BJ (cell line): ENCODE measurements at places on chromosomes 11 and 22. TPM values are rescaled to one million over a fixed set of nuclear protein-coding genes. Genes with fewer than 3 reads are reported as not detected.

The NAV2 gene
- polyA plus RNA-seq, result 3.8 and 6.1 TPM in 2 replicates

The TSPAN18 gene
- polyA plus RNA-seq, result 0.20 and 0.55 TPM in 2 replicates

The SH3BP1 gene
- polyA plus RNA-seq, result 4.7 and 5.8 TPM in 2 replicates

The CHRNA10 gene
- 0.49 and 0.63 TPM in 2 replicates for polyA plus RNA-seq

The ANGPTL5 gene
- not detected in 2 replicates for polyA plus RNA-seq

DNA sequence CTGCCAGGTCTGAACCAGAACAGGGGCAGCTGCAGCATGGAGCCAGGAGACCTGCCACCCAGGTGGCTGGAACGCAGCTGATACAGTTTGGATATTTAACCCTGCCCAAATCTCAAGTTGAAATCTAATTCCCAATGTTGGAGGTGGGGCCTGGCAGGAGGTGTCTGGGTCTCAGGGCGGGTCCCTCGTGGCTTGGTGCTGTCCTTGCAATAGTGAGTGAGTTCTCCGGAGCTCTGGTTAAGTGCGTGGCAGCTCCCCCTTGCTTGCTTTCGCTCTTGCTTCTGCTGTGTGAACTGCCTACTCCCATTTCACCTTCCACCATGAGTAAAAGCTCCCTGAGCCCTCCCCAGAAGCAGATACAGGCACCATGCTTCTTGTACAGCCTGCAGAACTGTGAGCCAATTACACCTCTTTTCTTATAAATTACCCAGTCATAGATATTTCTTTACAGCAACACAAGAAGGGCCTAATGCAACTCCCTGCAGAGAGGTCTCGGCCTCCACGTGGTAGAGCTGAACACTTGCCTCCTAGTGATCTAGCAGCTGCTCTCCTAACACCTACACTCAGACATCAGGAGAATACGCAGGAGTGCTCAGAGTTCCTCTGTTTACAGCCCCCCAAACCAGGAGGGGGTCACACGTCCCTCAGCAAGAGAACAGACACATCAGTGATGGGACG is 203.7 kb downstream of the CTTN start:
- DNase-seq, result no peak

- DNase-seq, result no peak
These were observed 475.1 kb downstream of the NELL1 start for GRCh38 chr11:21144531-21144930.

GRCh38 chr11:27216270-27217149 is 146.5 kb downstream of the CCDC34 start:
- DNase-seq, result no peak

DNA sequence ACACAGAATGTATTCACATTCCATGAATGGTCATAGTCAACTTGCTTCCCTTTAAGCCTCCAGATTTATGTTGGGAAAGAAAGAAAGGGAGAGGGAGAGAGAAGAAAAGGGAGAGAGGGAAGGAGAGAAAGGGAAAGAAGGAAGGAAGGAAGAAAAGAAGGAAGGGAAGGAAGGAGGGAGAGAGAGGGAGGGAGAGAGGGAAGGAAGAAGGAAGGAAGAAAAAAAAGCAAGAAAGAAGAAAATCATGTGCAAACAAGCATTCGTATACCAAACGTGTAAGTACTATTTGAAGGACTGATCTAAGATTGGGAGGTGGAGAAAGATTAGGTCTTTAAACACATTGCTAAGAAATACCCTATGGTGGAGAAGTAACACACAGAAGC is 23.9 kb upstream of the ARHGAP20 start:
- DNase-seq, result no peak

DNA sequence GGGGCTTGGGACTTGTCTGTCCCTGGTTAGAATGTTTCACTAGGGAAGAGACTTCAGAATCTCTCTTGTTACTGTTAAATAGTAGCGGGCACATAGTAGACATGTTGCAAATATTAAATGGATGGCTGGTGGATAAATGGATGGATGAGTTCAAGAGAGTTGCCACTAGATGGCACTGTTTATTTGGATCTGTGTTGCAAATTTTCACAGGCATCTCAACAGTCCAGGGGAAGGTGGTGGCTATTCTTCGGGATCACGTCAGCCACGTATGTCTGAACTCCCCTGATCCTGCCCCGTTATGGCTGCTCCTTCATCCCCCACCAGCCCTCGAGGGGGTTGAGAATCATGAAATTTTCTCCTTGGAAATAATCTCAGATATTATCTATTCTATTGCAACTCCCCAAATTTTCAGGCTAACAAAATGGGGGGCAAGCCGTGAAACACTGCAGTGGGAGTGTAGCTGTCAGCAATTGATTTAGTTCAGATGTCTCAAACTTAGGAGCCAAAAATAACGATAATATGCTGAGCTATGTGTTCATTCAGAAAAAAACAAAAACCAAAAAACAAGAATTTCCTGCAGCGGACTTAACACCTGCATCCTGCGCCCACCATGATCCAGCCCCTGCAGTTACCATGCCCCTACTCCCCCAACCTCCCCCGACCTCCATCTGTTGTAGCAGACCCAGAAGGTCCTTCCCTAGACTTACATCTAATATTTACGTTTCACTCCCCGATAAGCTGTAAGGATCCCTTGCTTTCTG is 29.1 kb upstream of the BIRC3 start:
- no peak for DNase-seq

DNA sequence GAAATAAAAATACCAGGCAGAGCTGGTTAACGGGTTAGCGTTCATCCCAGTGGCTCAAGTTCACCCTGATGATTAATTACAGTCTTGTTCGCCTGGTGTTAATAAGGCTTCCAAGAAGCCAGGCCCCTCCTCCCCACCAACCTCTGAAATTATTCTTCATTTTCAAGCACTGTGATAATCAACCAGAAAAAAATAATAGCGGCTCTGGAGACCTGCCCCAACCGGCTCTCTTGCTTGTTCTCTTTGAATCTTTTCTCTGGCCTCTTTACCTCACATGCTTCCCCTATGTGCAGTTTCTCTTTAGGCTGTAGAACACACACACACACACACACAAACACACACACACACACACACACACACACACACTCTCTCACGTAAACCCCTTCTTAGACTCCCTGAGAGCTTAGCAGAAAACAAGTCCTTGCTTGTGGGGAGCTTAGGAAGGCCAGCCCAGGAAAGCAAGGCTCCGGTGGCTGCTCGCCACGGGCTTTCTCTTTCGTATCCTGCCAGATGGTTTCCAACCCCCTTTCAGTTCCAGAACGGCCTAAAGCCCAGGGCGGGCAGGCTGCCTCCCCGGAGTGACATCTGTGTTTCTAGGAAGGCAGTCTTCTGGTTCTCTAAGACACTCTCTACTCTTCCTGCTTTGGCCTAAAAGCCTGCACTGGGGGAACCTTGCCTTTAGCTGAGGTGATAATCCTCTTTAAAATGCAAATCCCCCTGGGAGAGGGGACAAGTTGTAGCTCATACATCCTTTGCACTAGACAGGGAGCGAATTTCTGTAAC is 106.4 kb upstream of the SESN3 start:
- DNase-seq, result no peak

- no peak for DNase-seq
These were observed 10.9 kb downstream of the VPS26B start for GRCh38 chr11:134235399-134235798.

DNA sequence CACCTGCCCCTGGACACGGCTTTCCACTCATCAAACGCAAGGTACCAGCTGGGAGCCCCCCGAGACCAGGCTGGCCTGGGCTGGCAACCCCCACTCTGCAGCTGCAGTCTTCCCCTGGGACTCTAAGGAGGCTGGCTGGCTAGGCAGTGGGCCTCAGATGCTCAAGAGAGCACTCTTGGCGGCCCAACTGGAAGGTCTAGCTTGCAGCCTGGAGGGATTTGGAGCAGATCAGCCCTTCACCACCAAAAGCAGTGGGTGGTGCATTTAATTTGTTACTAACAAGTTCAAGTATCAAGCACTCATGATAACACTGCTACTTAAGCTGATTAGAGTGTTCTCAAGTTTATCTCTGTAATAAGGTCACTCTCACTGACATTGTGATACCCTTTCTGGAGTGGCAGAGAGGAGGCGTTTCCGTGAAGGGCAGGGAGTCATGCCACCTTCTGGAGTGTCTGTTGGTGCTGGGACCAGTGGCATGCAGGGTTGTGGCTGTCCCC is 21.5 kb downstream of the C22orf23 start:
- no peak for DNase-seq

GRCh38 chr22:46088541-46089311 is 61.6 kb upstream of the PPARA start:
- no peak for DNase-seq

DNA sequence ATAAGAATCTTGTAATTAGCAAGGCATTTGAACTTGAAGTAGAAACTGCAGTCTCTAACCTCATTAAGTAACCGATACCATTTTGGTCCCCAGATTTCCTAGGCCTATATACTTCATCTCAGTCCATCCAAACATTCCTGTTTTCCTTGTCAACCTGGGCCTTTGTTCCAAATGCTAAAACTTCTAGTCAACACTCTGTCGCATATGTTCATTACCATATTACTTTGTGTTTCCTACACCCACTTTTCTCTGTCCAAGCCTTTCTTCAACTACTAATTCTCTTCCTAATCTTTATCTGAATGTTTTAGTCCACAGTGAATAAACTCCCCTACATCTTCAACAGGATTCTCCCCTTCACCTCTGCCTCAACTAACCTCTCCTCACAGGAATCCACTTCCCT is 31.4 kb downstream of the MTMR2 start:
- no peak for DNase-seq

DNA sequence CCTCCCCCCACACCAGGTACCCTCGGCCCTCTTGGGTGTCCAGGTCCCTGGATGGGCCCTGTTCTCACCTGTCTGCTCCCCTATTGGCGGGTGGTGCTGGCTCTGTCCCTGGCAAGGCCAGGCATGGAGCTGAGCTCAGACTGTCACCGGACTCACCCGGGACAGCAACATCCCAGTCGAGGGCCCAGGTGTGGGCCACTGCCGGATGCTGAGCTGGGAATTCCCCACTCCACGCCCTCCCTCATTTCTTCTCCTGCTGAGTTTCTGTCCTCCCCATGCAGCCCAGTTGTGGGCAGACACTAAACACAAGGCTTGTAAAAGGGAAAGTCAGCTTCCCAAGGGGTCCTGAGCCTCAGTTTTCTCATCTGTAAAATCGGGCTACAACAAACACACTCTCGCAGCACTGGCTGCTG is 2.0 kb upstream of the AP5B1 start:
- DNase-seq, result no peak

- DNase-seq, result no peak
These were observed 3.2 kb upstream of the AP1B1 start for GRCh38 chr22:29391546-29391945.

GRCh38 chr11:38046571-38047135 is 1448.6 kb upstream of the RAG2 start:
- no peak for DNase-seq

GRCh38 chr11:36376009-36376887 is 80.2 kb downstream of the PRR5L start:
- DNase-seq, result no peak

DNA sequence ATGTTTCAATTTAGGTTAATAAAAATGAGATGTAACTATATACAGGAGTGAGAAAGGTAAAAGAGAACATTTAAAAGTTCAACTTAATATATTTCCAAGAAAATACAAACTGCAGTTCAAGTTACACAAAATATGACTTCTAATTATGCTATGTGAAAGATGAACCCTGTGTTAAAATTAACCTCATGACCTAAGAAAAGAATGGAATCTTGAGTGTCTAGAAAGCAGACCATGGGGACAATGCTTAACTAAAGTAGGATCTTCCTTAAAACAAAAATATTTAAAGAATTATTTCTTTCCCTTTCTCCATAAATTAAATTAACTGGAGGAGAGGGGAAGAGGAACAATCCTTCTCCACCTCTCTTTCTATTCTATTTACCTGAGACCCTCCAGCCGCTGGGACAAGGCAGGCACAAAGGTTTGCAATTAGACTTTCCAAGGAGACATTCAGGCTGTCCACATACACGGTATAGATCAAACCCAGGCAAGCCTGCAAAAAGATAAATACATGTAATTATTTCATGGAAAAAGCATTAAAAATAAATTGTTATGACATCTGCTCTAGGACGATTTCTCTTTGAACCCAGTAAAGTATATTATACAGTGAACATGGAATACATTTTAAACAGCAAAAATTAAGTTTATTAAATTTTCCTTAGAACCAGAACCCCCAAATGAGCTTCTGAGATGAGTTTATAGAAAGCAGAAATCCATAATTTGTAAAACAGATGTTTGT is 264.5 kb downstream of the SBF2 start:
- no peak for DNase-seq

DNA sequence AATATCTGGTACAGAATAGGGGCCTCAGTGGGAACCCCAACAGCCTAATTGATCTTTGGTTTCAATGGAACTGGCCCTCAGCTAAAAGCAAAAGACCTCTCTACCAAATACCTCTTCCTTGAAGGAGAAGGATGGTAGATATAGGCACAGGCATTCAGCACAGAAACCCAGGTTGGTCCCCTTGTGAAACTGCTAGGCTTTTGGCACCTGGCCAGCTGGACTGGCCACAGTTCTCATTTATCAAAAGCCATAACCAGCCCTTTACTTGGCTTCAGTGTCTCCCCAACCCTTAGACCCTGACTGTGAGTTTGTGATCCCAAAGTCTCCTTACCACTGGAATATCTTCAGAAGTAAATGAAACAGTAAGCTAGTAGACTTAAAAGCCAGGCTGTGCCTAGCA is 152.9 kb downstream of the TENM4 start:
- no peak for DNase-seq

DNA sequence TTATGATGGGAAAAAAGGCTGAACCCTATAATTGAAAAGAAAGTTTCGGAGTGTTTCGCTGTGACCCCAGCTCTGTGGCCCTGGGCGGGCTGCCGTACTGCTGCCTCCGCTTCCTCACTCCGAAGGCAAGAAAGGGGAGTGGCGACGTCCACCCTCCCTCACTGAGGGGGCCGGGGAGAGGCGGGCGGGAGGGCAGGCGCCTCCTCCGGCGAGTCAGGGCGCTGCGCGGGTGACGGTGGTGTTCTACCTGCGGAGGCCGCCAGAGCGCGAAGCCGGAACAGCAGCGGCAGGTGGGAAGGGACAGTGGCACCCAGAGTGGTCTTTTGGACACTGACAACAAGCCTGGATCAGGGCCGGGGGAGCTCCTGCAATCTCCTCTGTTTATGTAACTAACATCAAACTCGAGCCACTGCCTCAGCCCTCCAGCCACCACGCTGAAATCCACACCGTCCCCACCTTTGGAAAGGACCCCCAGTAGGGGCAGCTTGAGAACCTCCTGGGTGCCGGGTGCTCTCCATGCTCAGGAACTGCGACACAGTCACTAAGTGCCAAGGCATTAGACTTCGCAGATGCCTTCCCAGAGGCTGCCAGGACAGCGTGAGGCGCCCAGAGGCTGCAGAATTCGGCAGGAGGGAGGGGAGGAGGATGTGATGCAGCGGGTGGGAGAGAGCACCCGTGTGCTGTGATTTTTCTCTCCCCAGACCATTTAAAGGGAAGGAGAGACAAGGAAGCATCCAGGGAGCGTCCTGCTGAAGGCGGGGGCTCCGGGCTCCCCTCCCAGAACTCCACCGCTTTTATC is 25.5 kb downstream of the BID start:
- no peak for DNase-seq
